Tibial artery (tissue), 4 donors: ENCODE measurements at places on chromosomes 3 and 15.

DNA sequence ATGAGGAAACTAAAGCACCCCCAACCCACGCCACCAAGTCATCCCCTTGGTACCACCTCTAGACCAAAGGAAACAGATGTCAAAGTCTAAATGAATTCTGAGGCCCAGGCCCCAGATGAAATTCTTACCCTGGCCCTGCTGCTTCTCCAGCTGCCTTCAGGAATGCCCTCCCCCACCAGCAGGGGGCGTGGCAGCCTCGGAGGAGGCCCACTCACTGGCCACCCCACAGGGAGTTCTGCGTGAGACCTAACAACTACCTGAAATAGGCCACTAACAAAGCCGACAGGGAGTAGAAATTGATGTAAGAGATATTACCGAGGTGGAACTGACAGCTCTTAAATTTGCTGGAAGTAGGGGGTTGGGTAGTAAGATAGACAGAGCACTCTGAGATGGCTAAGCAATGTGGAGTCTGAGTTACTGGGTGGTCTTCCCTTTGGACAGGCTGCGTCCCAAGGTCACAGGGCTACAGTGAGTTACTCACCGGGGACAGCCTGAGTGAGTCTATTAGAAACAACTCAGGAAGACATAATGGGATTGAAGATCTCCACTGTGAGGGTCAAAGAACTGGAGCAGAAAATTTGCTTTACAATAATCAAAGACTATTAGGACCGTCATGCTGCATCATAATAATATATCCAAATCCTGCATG, 240.7 kb downstream of the SHOX2 start:
- no peak for DNase-seq
- no peaks in the 10 kb centered on the region for H3K36me3 ChIP-seq
- peaks cover 21% of the 10 kb centered on the region for H3K4me1 ChIP-seq
- no peaks in the 10 kb centered on the region for H3K27me3 ChIP-seq

- peaks cover 3% of the 10 kb centered on the region for H3K27me3 ChIP-seq
- H3K27ac ChIP-seq: no peak overlapping the region
- H3K4me3 ChIP-seq: no peak overlapping the region
- H3K4me1 ChIP-seq: no peaks in the 10 kb centered on the region
These were observed 18.0 kb upstream of the SECISBP2L start for GRCh38 chr15:49064281-49064653.

DNA sequence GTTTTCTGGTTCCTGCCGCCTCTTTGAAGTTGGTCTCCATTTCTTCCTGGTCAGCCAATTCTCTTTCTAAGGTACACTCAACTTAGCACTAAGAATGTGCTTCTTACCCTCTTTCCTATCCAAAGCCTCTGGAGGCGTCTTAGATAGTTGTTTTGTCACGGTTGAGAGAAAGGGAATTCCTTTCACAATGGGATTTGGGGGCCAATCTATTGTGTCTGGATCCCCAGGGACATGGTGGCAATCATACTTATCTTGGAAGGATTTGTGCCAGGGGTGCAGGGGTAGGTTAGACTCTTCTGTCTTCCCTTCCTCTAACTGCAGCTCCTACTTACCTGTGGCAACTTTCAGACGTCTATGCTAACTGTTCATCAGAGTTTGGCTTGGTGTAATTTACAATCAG, 287.1 kb downstream of the SOX2 start:
- peaks cover 3% of the 10 kb centered on the region for H3K27me3 ChIP-seq
- no peak overlapping the region for H3K4me3 ChIP-seq
- H3K27ac ChIP-seq: no peak overlapping the region
- H3K36me3 ChIP-seq: no peaks in the 10 kb centered on the region
- H3K4me1 ChIP-seq: no peaks in the 10 kb centered on the region

- peak overlapping the region; percentile 16 for H3K27ac ChIP-seq
- DNase-seq: no peak
- H3K4me1 ChIP-seq: peaks cover 9% of the 10 kb centered on the region
These were observed 4.0 kb downstream of the SCAANT1 start for GRCh38 chr3:63908081-63908736.

- DNase-seq: no peak
- peak overlapping the region; percentile 52 for H3K27ac ChIP-seq
- H3K36me3 ChIP-seq: no peaks in the 10 kb centered on the region
These were observed 30.1 kb downstream of the PXYLP1 start for GRCh38 chr3:141261472-141262307.

DNA sequence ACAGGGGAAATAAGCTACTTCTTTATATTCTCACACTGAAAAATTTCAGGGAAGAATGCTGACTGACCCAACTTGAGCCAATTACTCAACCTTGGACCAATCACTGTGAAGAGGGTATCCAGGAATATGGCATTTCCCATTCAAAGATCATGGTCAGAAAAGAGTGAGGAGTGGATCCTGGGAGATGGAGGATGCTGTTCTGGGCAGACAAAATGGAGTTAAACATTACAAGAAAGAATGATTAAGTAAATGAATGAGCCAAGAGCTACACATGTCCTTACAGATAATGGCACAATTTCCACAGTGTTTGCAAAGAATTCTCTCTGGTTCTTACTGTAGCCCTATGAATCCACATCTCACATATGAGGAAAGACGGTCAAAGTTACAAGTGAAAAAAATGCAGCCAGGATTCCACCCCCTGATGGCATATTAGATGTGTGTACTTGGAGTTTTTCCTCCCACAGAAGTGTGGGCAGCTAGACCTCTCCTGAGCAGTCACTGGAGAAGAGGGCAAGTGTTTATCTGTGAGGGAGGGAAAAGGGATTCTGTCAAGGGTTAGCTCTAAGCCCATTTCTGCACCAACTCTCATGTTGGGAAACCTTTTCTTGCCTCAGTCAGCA, 33.8 kb downstream of the AMOTL2 start:
- peak overlapping the region; percentile 11 for H3K27ac ChIP-seq
- H3K4me1 ChIP-seq: no peaks in the 10 kb centered on the region

- H3K36me3 ChIP-seq: no peaks in the 10 kb centered on the region
- H3K27ac ChIP-seq: no peak overlapping the region
- H3K4me3 ChIP-seq: no peak overlapping the region
- no peaks in the 10 kb centered on the region for H3K27me3 ChIP-seq
- no peak for DNase-seq
These were observed 237.8 kb upstream of the GADL1 start for GRCh38 chr3:31132132-31132769.

DNA sequence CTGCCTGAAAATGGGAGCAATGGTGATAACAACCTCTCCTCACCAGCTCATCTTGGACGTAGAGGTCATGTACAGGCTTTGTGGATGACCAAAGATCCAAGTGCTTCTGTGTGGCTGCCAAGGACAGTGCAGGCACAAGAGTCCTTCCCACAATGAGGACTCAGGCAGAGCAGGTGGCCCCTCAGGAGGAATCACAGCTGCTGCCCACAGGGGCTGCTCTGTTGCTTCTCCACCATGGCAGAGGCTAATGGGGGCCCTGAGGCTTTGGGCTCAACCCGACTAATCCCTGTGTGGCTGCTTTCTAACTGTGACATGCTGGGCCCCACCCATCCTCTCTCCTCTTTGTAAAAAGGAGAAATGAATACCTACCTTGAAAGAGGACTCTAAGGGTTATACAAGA, 58.1 kb upstream of the MRPS22 start:
- no peak for DNase-seq
- H3K4me3 ChIP-seq: no peak overlapping the region
- H3K27me3 ChIP-seq: no peaks in the 10 kb centered on the region
- no peak overlapping the region for H3K27ac ChIP-seq
- no peaks in the 10 kb centered on the region for H3K36me3 ChIP-seq

DNA sequence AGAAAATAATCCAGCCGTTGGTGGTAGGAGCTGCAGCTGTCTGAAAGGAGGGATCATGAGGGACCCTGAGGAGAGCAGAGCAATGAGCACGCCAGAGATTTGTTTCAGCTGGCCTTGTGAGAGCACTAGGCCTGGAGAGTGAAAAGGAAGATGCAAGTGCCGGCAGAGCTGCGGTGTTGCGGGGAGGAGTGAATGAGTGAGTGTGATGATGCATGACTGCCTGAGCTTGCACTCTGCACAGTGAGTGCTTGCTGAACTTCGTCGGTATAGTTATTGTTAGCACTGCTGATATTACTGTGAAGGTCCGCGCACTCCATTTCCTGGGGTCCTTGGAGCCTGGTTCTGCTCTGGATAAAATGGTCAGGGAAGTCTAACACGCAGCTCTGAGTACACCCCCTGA, 23.2 kb downstream of the EIF1B start:
- no peak overlapping the region for H3K4me3 ChIP-seq
- no peaks in the 10 kb centered on the region for H3K36me3 ChIP-seq
- H3K27ac ChIP-seq: no peak overlapping the region
- no peak for DNase-seq

DNA sequence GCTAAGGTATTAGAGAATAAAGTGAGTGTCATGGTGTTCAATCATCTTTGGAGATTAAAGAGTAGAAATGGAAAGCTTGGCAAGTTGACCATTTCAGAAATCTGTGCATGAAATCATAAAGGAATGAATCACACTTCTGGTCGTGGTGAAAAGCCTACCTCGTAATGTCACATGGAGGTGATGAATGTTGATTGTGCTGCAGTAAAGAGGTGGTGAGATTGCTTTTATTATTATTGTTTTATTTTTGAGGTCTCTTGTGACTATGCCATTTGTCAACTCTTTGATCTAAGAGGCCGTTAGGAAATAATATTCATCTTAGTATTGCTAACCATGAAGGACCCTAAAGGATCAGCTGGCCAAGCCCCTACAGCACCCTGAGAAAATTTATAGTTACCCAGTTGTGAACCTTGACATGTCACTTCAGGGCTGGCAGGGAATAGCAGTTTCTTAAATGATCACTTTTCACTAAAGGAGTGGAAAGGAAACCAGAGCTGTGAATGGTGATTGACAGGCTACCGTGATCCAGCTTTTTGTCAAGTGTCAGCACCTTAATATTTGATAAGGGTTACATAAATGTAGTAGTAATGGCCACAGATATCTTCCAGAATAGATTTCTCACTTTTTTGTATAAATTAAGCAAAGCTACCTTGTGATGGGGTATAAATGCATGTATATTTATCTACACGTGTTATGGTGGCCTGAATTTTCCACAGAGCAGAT, 203.9 kb downstream of the PTPRG start:
- no peaks in the 10 kb centered on the region for H3K36me3 ChIP-seq
- no peaks in the 10 kb centered on the region for H3K4me1 ChIP-seq
- no peak for DNase-seq
- H3K4me3 ChIP-seq: no peak overlapping the region

DNA sequence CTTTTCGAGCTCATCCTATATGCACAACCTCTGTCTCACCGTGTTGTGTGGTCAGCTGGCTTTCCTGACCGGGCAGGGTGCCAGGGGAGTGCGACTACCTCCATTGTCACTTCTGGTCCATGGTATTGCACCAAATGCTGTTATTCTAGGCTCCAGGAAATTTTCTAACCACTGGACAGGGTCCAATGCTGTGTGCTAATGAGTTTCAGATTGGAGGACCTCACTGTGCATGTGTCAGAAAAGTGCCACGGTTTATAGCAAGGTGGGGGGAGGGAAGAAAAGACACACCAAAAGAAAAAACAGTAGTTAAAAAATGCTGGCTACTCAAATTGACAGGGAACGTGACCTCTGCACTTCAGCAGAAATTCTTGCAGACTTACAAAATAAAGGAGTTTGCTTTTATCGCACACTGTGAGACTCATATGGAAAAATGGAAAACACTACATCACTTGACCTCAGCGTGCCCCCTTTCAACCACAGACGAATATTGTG, 480.1 kb downstream of the FOXP1 start:
- H3K4me1 ChIP-seq: peaks cover 61% of the 10 kb centered on the region
- no peaks in the 10 kb centered on the region for H3K36me3 ChIP-seq
- no peak overlapping the region for H3K4me3 ChIP-seq
- H3K27ac ChIP-seq: peak overlapping the region; percentile 48

DNA sequence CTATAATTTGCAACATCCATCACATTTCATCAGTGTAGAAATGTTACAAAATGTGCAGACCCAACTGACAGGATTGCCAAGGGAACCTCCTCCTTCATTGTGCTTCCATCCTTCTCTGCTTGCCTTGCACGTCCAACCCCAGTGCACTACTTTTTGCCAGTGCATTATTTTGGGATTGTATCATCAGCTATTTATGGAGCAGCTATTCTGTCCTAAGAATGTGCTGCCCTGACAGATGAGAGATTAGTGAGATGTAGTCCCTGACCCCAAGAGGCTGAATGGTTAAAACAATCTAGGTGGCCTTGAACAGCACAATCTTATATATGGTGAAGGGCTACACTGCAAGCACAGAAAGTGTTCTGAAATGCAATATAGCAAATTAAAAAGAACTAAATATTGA, 935.8 kb downstream of the IGSF11 start:
- no peaks in the 10 kb centered on the region for H3K36me3 ChIP-seq
- no peak overlapping the region for H3K27ac ChIP-seq
- DNase-seq: no peak

- H3K27me3 ChIP-seq: no peaks in the 10 kb centered on the region
- no peaks in the 10 kb centered on the region for H3K36me3 ChIP-seq
- DNase-seq: no peak
- H3K4me3 ChIP-seq: no peak overlapping the region
These were observed 46.7 kb downstream of the UBE3A start for GRCh38 chr15:25391971-25392721.

GRCh38 chr3:156459434-156459833, 95.5 kb downstream of the SSR3 start:
- DNase-seq: peak; percentile 76
- no peaks in the 10 kb centered on the region for H3K4me1 ChIP-seq
- H3K4me3 ChIP-seq: no peak overlapping the region
- no peaks in the 10 kb centered on the region for H3K36me3 ChIP-seq

GRCh38 chr3:98445949-98446406, 17.0 kb upstream of the OR5K1 start:
- no peaks in the 10 kb centered on the region for H3K4me1 ChIP-seq
- H3K27ac ChIP-seq: no peak overlapping the region

DNA sequence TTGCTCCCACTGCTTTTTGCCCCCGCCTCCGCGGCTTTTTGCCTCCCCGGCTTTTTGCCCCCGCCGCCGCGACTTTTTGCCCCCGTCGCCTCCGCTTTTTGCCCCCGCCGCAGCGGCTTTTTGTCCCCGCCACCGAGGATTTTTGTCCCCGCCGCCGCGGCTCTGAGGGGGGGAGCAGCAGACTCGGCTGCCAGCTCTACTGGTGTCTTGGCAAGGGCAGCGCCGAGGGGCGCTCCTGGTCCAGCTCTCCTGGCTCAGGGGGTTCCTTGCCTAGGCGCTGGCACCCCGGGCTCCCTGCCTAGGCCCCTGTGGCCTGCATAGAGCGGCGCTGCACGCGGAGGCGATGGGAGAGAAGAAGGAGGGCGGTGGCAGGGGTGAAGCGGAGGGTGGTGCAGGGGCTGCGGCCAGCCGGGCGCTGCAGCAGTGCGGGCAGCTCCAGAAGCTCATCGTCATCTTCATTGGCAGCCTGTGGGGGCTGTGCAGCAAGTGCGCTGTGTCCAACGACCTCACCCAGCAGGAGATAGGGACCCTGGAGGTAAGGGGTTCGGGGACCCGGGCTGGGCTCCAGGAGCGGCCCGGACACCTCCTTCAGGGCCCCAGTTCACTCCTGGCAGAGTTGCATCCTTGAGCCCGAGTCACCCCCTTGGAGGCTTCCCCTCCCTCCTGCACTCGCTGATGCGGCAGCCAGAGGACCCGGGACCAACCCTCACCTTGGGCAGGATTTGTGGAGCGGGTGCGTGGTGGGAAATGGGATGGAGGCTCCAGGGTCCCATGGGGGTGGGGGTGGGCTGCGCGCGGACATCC, 642.4 kb downstream of the GOLGA6L6 start:
- no peak for DNase-seq
- no peaks in the 10 kb centered on the region for H3K4me1 ChIP-seq
- no peaks in the 10 kb centered on the region for H3K27me3 ChIP-seq
